ENCODE measurements at places on chromosomes 1 and 21.

DNA sequence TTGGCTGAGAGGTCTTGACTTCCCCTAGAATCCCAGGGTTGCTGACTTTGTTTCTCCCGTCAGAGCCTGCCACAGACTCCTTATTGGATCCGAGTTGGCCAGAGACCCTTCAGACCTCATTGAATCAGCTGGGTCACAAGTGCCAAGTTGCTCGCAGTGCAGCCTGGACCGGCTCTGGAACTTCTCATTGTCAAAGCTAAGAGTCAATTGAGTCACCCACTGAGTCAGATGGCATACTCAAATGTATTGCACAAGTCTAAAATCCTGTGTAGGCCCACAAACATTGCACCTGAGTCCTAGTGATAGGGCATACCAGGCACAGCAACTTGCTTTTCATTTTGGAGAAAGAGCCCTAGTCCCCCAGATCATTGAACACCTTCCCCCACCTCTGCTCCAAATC is 20.4 kb upstream of the SCAF4 start:
- DNase-seq, result peak; percentile 36

GRCh38 chr1:38332649-38333310 is 286.2 kb upstream of the POU3F1 start:
- no peak for DNase-seq

- DNase-seq, result no peak
These were observed 217.6 kb downstream of the LMX1A start for GRCh38 chr1:165138960-165139359.

GRCh38 chr1:94876362-94876761 is 50.5 kb downstream of the CNN3 start:
- DNase-seq, result no peak

DNA sequence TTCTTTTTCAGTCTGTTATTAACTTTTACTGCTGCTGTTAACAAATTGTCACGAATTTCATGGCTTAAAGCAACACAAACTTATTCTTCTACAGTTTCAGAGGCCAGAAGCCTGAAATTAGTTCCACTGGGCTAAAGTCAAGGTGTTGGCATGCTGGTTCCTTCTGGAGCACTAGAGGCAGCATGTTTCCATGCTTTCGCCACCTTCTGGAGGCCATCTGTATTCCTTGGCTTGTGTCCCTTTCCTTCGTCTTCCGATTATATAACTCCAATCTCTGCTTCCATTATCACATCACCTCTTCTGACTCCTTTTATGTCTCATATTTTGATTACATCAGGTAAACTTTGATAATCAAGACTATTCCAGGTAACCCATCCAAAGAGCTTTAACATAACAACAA is 1742.1 kb downstream of the BRINP3 start:
- DNase-seq, result no peak

DNA sequence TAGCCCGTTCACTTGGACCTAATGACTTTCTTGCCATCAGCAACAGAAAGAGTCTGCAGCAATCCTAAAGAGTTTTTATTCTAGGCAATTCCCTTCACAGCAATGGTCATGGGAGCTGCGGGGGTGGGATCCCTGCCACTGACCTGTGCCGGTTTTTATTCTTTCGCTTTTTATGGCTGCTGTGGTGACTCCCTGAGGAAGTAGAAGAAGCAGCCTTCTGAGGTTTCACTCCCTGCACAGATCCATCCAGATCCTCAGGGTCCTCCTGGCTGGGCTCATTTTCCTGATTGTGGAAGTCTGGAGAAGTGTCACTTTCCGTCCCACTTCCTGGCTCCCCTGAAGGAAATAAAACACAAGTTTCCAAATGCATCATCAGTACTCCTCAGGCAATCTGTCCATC is 12.9 kb downstream of the MEAF6 start:
- no peak for DNase-seq

- DNase-seq, result no peak
These were observed 45.7 kb downstream of the RAP1GAP start for GRCh38 chr1:21623410-21623961.

DNA sequence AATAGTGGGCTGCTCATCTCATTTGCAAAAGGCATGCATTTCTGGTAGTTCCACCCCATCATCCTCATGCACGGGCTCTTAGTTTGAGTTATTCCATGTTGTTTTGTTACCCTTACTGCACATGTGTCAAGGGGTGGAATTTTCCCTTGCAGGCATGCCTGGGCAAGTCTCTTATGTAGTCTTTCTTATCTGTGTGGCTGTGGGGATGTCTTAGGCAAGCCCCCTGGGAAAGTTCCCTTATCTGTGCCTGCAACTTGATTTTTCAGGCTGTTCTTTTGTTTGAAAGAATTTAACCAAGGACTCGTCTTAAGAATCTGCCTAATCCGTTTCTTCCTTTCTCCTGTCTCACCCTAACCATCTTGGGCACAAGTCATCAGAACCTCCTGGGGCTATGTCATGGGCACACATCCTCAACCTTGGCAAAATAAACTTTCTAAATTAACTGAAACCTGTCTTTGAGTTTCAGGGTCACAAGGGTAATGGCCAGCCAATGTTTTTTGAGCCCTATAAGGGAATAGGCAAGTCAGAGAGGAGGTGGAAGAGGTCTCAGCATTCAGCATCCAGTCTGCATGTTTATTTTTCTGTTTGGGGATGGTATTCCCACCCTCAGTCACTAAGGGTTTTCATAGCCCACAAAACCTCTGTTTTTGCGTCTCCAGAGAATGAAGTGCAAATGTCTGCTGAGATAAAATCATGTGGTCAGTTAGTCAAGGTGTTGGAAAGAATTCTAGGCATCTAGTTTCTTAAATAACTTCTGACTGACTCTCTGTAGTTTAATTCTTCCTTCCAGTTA is 579.7 kb downstream of the PLA2G4A start:
- DNase-seq, result no peak

DNA sequence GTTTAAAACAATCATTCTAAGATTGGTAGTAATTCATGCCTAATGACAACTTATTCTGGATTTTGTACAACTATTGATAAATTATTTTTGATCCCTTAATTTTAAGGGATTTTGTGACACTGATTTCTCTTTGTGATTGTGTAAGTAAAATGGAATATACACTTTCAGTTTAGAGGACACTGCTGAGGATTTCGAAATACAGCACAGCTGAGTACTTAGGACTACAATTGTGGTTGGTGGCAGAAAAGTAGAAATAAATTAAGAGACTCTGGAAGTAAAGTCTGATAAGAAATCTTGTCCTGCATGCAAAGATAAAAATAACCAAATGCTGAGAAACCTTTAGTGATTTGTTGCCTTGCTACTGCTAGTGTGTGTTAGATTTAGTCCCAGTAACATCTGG is 40.0 kb downstream of the TYW3 start:
- DNase-seq, result no peak

- no peak for DNase-seq
These were observed 47.0 kb downstream of the C1orf198 start for GRCh38 chr1:230821346-230821745.

- DNase-seq, result no peak
These were observed 66.0 kb downstream of the SYDE2 start for GRCh38 chr1:85134583-85135391.

- no peak for DNase-seq
These were observed 90.7 kb downstream of the TENT5C start for GRCh38 chr1:117696561-117696960.

GRCh38 chr1:177283380-177283779 is 112.6 kb downstream of the BRINP2 start:
- DNase-seq, result no peak

DNA sequence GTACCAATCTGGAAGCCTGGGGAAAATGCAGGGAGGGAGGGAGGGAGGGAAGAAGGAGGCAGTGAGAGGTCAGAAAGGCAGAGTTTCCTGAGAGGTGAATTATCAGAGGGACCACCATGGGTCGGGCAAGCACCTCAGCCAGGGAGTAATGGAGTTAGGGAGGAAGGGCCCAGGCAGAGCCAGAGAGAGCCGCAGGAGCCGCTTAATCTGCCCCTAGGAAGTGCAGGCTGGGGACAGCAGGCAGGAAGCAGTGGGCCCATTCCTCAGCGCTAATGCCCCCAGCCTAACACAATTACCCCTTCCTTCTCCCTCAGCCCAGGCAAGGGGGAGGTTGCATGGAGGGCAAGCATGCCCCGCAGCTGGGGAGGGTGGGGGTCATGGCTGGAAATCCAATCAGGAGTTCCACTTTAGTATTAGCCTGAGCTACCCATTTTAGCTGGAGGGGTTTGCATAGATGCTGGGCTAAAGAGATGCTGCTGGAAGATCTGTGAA is 109.0 kb downstream of the TMEM53 start:
- no peak for DNase-seq

GRCh38 chr1:26203642-26204318 is 13.4 kb downstream of the CATSPER4 start:
- peak; percentile 23 for DNase-seq

DNA sequence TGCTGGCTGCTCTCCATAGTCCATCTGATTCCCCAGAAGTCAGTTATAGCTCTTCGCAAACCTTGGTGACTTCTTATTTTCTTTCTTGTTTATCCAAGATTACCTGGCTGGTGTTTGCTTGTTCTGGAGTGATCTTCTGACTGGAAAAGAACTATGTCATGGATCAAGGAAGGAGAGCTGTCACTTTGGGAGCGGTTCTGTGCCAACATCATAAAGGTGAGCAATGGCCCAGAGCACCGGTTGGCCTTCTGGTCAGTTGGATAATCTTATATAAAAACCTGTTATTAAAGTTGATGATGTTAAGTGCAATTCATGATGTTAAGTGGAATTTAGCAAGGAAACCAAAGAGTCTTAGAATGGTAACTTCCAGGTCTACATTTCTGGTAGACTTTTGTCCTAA is 672 bp downstream of the DHDDS start:
- DNase-seq, result no peak

GRCh38 chr1:181113059-181113641 is 24.6 kb downstream of the IER5 start:
- DNase-seq, result no peak

DNA sequence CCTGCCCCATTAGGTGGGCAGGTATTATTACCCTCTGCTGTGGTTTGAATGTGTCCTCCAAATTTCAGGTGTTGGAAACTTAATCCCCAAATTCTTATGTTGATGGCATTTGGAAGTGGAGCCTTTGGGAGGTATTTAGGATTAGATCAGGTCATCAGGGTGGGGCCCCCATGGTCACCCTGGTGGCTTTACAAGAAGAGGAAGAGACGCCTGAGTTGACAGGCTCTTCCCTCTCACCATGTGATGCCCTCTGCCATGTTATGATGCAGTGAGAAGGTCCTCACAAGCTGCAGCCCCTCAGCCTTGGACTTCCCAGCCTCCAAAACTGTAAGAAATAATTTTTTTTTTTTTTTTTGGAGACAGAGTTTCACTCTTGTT is 8.8 kb upstream of the THEMIS2 start:
- no peak for DNase-seq

GRCh38 chr1:116412898-116413297 is 39.9 kb downstream of the ATP1A1 start:
- DNase-seq, result no peak

DNA sequence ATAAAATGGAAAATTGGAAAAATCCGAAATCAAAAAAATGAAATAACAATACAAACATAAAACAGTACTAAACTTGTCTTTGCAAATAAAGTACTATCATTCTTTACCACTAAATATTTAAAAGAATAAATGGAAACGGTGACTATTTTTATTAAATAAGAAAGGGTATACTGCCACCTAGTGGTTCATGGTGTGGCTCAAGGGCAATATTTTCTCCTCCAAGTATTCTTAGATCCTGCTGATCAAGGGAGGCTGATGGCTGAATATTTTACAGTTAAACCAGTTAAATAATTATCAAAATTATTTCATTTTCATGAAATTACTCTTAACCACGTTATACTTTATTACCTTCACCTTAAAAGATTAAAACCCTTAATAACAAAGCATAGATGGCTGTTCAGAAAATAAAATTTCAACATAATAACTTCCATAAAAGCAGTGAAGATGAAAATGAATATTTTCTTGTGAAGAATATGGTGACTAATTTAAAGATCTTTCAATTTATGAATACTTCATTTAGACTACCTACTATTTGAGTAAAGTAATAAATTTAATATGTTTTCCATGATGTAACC is 1793.9 kb downstream of the NCAM2 start:
- DNase-seq, result peak; percentile 54

- DNase-seq, result no peak
These were observed 13.0 kb downstream of the RIMS3 start for GRCh38 chr1:40652468-40652867.

GRCh38 chr1:3307359-3307758 is 147.1 kb upstream of the ARHGEF16 start:
- no peak for DNase-seq

- no peak for DNase-seq
These were observed 452.2 kb downstream of the LTN1 start for GRCh38 chr21:28540514-28540913.

DNA sequence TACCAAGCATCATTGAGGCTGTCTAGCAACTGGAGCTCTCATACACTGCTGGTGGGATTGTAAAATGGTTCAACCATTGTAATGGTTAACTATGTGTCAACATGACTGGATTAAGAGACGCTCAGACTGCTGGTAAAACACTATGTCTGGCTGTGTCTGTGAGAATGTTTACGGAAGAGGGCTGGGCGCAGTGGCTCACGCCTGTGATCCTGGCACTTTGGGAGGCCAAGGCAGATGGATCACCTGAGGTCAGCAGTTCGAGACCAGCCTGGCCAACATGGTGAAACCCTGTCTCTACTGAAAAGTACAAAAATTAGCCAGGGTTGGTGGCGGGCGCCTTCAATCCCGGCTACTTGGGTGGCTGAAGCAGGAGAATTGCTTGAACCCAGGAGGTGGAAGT is 4.8 kb upstream of the FCRLA start:
- no peak for DNase-seq

DNA sequence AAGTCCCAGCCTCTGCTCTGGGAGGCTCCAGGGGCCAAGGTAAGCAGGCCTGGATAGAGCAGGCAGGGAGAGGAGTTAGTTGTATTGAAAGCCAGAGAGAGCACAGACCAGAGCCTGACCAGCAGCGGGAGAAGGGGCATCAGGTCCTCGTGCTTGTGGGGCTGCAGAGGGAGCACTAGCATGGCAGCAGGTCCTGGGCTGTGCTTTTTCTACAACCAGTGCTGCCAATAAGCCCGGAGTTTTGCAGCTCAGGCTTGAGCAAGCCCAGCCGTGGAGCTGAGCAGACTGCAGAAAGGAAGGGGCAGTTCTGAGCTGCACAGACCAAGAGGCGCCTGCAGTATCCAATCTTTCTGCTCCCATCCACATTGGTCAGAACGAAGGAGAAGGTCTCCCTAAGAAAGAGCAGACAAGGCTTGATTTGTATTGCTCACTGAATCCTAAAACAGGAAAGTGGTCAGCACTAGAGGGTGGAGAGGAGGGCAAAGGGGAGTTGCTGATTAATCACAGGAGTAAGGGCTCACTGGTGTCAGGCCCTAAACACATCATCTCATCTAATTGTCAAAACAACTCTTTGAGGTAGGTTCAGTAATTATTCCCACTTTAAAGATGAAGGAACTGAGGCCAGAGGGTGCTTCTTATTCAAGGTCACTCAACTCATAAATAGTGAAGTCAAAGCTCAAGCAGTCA is 2.7 kb downstream of the DENND2D start:
- peak; percentile 51 for DNase-seq

GRCh38 chr1:153578936-153579335 is 13.3 kb upstream of the S100A2 start:
- DNase-seq, result no peak
